ENCODE measurements at places on chromosomes 3 and 15.
A peak's percentile ranks its signal among the peaks of the same experiment; 100 is the strongest.

- no peak for DNase-seq
Measured at GRCh38 chr3:35194666-35195065, 444.7 kb upstream of the ARPP21 start.

DNA sequence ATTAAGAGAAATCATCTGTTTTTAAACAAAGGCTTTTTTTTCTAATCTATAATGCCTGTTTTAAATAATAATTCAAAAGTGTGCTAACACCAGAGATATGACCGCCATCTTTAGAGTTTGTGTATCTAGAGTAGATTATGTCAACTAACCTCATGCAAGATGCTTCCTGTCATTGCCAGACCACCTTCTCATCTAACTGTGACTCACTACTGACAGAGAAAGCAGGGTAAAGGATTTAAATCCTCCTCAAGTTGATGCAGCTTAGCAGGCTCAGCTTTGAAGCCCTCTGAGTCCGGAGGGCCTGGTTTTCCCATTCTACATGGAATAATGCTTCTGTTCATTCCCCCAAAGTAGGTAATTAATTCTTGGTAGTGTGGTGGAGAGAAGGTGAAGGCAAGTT lies 108.5 kb downstream of the ECT2 start:
- no peak for DNase-seq

GRCh38 chr15:57203906-57204305 lies 172.4 kb upstream of the CGNL1 start:
- DNase-seq, result no peak

GRCh38 chr3:12188681-12189287 lies 30.1 kb upstream of the TIMP4 start:
- DNase-seq, result no peak

DNA sequence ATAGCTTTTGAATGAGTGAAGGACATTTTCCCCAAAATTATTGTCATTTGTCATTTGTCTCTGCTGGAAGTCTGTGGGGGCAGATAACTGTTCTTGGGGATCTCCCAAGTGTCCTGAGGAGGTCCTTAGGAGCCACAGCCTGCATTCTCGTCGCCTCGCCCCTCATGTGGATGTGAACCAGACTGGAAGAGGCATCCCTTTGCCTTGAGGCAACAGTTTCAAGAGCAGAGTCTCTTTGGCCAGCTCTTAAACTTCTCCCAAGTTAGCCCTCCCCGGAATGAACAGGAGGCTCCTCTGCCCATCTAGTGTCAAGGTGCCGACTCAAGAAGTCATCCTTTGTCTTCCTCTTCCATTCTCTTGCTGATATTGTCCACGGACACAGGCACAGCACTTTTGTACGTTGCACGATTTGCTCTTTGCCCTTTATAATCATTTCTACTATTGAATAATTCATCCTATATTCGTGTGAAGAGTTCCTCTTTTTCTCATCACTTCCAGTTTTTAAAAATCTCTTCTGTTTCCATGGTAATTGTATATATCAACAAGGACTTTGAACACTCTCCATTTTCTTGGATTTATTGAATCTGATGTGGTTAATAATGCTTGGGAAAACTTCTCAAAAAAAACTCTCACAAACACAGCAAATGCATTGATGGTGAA lies 40.8 kb upstream of the CD47 start:
- no peak for DNase-seq

- no peak for DNase-seq
Measured at GRCh38 chr3:45795509-45795881, 841 bp downstream of the SLC6A20 start.

- no peak for DNase-seq
Measured at GRCh38 chr15:42046597-42046996, 25.8 kb upstream of the PLA2G4E start.

DNA sequence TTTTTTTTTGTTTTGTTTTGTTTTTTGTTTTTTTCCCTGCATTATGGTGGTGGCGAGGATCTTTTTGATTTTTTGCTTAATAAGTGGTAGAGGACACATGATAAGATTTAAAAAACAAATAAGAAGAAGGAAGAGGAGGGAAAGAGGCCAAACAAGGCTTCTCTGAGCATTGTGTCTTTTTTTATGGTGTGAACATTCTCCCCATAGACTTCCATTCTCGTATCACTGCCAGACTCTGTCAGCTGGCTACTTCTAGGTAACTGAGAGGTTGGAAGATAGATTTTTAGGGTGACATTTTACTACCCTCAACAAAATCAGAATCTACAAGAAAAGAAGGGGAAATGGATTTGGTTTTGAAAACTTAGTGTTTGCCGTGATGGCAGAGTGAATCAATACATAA lies 3.8 kb downstream of the NLGN1 start:
- DNase-seq, result no peak

GRCh38 chr15:77944002-77944867 lies 133.3 kb downstream of the TBC1D2B start:
- DNase-seq, result peak; percentile 30

GRCh38 chr3:11155341-11156025 lies 1.2 kb downstream of the HRH1 start:
- DNase-seq, result no peak

- DNase-seq, result no peak
Measured at GRCh38 chr3:157248590-157249422, 88.9 kb upstream of the CCNL1 start.

GRCh38 chr3:124846189-124846588 lies 41.0 kb downstream of the ITGB5 start:
- no peak for DNase-seq

GRCh38 chr15:53962646-53963561 lies 15.3 kb upstream of the UNC13C start:
- peak; percentile 4 for DNase-seq

- DNase-seq, result no peak
Measured at GRCh38 chr3:123632161-123632655, 47.4 kb upstream of the HACD2 start.

DNA sequence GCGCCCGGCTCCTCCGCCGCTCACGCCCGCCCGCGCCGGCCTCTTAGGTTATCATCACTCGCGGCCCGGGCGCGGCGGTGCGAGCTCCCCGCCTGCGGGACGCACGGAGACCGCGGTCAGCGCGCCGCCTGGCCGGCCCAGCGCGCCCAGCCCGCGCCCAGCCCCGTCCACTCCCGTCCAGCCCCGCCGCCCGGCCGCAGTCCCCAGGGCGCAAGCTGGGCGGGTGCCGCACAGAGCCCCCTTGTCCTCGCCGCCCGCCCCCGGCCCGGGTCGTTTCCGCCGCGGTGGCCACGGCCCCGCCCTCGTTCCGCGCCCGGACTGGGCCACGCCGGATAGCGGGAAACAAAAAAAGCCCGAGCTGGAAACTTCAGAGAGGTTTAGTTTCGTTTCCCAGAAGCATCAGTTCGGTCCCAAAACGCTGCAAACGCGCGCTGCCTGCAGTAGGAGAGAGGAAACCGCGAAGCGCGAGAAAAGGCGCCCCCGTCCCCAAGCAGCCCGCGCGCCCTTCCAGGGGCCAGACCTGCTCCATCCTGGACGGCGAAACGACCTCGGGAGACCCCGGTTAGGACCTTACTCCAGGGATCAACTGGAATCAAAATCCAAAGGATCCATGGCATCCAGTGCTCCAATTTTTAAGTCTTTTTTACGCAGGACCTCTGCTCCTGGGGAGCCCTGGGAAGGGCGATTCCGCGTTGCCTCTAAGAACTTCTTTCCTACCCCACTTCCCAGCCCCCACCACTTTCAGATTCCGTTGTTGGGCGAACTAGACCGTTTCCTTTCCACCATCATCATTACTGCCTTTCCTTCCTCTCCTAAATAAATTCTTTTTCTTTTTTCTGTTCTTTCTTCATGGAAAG lies at the start of gene ATP10A:
Gene ATP10A (minus strand): TSS at position 217 of the 857 bp plus-strand sequence. CDS start 231 bp downstream, outside the sequence.
- no peak for DNase-seq

- DNase-seq, result no peak
Measured at GRCh38 chr3:188812198-188812597, 359.6 kb upstream of the TPRG1 start.

GRCh38 chr15:63611177-63611576 lies 14.0 kb downstream of the FBXL22 start:
- no peak for DNase-seq

GRCh38 chr15:65569728-65570127 lies 39.5 kb downstream of the HACD3 start:
- DNase-seq, result no peak

GRCh38 chr15:58462973-58463663 lies 31.3 kb downstream of the LIPC start:
- no peak for DNase-seq

GRCh38 chr3:101379658-101380376 lies 59.4 kb upstream of the IMPG2 start:
- peak; percentile 32 for DNase-seq

GRCh38 chr3:37601832-37602231 lies 259.8 kb upstream of the CTDSPL start:
- DNase-seq, result no peak
